ENCODE measurements at places on chromosomes 4 and X.
A peak's percentile ranks its signal among the peaks of the same experiment; 100 is the strongest.

DNA sequence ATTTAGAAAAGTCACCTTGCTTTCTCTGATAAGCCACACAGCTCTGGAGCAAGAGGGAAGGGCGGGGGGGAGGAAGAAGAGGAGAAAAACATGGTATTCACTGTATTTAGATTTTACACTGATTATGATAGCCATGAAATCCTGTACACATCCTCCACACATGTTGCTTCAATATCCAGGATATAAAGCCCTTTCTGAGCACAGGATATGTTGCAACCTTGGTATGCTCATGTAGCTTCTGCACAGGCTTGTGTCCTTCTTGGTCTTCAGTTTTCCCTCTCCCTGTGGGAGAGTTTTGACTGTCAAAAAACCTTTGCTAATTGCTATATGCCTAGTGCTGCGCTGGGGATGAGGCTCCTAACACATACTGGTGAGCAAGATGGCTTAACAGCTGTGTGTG, 61.9 kb upstream of the DAPP1 start:
- no peak for DNase-seq

- DNase-seq, result no peak
Measured at GRCh38 chr4:68250151-68250930, 4.8 kb upstream of the TMPRSS11B start.

DNA sequence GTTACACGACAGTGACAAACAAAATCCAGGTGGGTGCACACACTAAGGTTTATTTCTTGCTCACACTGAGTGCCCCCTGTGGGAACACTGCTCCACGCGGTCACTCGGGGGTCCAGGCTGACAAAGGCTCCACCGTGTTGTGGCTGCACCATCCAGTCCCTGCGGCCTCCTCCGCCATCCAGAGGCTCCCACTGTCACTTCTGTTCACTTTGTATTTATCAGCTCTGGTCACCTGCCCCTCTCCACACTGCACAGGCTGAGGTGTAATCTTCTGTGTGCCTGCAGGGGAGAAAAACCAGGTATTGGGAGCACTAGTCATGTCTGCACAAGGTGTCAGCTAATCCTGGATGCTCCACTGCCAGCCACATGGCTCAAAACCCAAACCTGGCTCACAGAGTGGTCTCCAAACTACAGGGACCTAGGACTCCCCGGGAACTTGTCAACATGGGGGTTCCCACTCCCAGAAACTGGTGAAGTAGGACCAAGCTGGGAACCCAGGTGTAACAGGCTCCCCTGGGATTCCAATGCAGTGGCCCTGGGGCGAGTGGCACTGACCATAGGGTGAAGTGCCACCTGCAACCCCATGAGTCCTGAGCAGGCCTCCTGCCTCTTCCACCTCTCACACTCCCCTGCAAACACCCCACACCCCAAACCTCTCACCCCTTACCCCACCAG, 25.5 kb downstream of the HMX1 start:
- DNase-seq, result no peak

- DNase-seq, result peak; percentile 3
Measured at GRCh38 chrX:57651169-57651919, 28.7 kb downstream of the NLRP2B start.

GRCh38 chr4:156265407-156265806, 311.7 kb upstream of the CTSO start:
- DNase-seq, result no peak

DNA sequence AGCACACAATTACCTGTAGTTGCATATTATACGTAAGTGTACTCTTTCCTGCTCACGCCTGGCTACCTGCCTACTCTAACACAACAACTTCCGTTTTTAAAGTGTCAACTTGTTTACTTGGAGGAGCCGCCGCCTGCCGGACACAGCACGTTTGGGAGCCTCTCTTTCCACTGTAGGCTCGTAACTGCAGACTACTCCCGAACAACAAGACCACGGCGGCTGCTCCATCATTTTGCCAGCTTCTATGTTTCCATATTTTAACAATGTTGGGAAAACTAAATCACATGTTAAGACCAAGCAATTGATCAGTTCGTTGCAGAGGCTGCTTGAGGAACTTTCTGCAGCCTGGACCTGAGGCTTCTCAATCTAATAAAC, 841 bp downstream of the MTNR1A start:
- DNase-seq, result no peak

GRCh38 chrX:20653070-20653469, 386.4 kb upstream of the RPS6KA3 start:
- DNase-seq, result no peak

All from spinal cord (tissue), 10 donors.